ENCODE measurements at places on chromosomes 11 and 22.
A peak's percentile ranks its signal among the peaks of the same experiment; 100 is the strongest.

DNA sequence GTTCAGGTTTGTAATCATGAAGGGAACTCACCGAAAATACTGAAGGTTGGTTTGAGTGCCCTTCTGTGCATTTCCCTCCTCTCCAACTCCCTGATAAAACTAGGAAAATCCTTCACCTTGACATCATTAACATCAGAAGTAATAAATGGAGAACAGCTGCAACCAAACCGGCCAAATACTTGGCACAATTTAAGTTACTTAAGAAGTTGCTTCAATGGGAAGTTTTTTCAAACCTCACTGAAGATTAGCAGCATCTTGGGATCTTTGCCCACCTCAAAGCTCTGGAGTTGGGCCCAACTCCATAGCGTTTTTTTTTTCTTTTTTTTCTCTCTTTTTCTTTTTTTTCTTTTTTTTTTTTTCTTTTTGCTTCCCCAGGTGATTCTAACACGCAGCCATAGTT lies 784.8 kb downstream of the KCNA4 start:
- DNase-seq = no peak

DNA sequence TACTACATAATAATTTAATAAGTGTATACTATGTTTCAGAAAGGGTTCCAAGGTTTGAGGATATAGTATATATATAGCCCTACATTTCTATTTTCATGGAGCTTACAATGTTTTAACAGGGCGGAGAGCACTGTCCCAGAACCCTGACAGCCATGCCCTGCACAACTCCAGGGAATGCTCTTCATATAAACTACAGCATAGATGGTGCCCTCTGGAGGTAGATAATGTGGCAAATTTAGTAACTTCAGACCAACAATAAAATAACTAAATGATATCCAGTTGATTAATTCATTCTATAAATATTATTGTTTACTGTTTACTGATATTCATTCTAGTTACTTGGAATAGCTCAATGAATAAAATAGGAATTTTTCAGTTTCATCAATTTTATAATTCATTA lies 693.7 kb upstream of the CCDC179 start:
- DNase-seq = no peak

DNA sequence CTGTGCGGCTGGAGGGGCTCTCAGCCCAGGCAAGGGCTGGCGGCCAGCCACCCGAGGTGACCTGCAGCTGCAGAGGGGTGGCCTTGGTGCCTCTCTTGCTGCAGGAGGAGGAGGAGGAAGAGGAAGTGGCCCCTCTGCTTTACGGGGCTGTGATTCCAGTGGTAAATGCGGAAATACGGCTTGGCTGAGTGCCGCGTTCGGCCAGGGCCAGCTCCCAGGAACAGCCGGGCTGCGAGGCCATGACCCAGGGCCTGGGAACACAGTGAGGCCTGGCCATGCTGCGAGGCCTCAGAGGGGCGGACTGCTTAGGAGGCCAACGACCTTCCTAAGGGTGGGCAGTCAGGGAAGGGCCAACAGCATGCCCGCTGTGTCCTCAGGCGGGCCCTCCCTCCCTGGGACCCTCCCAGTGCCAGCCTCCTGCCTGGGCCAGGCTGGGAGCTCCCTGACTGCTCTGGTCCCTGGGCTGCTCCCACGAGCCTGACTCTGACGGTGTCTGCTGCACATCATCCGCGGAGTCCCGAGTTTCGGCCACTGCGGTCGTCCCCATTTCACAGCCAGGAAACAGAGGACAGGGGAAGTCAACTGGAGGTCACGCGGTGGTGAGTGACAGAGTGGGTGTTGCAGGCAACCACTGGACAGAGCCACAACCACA lies 20.8 kb upstream of the PPARA start:
- peak; percentile 37 for DNase-seq

GRCh38 chr22:37940698-37941376 lies 12.6 kb downstream of the C22orf23 start:
- DNase-seq = peak; percentile 93

DNA sequence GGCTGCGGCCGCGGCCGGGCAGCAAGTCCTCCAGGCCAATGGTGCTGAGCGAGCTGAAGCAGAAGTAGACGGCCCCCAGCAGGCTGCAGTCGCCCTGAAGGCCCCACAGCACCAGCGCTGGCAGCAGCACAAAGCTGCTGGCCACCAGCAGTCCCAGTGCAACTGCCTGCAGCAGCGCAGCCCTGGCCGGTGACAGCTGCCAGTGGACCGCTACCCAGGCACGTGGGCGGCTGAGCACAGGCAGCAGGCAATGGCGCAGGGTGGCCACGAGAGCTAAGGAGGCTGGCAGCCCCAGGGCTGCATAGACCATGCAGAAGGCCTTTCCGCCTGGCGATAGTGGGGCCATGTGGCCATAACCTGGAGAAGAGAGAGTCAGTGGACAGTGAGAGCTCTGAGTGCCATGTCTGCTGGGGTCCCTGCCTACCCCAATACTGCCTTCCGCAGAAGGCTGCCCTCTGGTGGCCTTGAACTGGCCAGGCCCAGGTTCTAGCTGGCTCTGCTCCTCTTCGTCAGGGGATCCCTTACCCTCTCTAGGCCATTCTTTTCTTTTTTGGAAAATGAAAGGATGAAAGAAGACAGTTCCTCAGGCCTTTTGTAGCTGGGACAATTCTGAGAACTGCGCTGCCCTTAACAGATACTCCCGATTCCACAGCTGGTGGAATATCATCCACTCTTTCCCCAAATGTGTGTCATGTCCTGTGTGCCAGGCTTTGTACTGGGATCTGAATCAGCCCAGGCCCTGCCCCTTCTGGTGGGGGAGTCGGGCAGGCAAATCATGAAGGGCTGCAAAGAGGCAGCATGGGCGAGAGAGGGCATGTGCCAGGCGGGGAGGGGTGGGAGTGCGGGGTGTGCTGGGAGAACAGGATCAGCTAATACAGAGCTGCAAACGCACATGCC lies 1.8 kb downstream of the KCNK7 start:
- DNase-seq = peak; percentile 37

GRCh38 chr11:66749091-66749490 lies 20.1 kb upstream of the SPTBN2 start:
- DNase-seq = no peak

DNA sequence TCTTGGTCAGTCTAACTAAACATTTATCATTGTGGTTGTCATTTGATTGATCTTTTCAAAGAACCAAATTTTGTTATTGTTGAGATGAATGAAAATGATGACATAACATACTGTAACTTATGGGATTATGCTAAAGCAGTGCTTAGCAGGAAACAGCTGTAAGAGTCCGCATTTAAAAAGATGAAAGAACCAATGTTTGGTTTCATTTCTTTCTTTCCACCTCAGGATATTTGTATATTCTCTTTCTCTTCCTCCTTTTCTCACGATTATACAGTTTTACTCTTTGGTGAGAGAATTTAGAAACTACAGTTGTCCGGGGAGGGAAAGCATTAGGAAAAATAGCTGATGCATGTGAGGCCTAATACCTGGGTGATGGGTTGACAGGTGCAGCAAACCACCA lies 23.1 kb downstream of the PIH1D2 start:
- DNase-seq = no peak

GRCh38 chr22:38733724-38734381 lies 21.9 kb downstream of the SUN2 start:
- DNase-seq = no peak

- DNase-seq = peak; percentile 24
Observed at GRCh38 chr11:114109206-114110090, 49.9 kb downstream of the ZBTB16 start.

DNA sequence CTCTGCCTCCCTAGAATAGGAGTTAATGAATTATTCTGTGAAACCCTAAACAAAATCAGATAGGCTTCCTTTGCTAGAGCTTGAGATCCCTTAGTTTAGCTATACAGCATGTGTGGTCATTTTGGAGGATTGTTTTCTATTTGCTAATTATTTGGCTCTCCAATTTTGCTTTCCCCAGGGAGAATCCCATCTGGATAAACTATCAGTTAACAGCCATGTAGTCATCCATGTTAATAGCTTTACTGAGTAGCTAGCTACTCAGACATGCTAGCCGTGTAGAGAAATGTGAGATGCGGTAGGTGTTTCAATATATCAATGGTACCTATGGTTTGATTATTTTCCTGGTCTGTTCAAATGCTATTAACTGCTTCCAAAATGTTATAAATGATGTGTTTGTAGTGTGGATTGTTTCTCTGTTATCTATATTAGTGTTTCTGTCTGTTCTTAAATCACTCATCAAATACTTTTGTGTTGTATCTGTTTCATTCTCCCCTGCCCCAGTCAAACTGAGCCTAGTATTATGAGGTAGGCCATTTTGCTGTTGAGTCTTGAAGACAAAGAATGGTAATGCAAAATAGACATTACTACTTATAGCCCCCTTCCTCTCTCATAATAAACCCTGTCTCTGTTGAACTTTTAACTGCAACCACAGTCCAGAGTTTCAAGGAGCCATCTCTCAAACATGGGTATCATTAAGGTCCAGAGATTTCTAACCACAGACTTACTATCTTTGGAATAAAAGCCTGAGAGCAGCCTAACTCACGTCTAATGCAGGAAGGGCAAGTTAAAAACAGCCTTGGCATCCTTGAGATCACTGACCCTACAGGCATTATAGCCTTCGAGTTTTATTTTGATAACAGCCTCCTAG lies 56.1 kb upstream of the GRAMD1B start:
- DNase-seq = no peak

- peak; percentile 5 for DNase-seq
Observed at GRCh38 chr11:3109921-3110706, 52.9 kb upstream of the CARS1 start.

GRCh38 chr11:76190376-76190775 lies 15.9 kb downstream of the WNT11 start:
- no peak for DNase-seq

- no peak for DNase-seq
Observed at GRCh38 chr11:122156940-122157382, 40.9 kb upstream of the BLID start.

- no peak for DNase-seq
Observed at GRCh38 chr11:128574576-128575011, 12.8 kb downstream of the ETS1 start.

GRCh38 chr22:24706732-24707469 lies 67.6 kb downstream of the PIWIL3 start:
- DNase-seq = no peak

GRCh38 chr11:76026281-76026680 lies 180.0 kb downstream of the WNT11 start:
- DNase-seq = no peak

DNA sequence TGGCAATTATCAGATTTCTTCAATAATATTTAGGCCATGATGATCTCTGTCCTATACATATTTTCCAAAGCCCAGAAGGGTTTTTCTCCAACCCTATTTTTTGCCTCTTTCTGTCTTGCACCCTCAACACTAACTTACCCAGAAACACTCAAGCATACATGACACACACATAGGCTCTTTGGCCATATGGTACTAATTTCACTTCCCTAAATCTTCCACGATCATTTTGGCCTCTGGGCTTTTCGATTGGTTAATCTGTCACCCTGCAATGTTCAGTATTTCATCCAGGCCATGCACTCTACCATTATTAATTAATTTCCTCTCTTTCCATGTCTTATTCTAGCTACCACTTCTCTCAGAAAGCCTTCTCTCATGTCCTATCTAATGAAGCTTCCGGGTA lies 59.8 kb downstream of the LUZP2 start:
- DNase-seq = no peak

DNA sequence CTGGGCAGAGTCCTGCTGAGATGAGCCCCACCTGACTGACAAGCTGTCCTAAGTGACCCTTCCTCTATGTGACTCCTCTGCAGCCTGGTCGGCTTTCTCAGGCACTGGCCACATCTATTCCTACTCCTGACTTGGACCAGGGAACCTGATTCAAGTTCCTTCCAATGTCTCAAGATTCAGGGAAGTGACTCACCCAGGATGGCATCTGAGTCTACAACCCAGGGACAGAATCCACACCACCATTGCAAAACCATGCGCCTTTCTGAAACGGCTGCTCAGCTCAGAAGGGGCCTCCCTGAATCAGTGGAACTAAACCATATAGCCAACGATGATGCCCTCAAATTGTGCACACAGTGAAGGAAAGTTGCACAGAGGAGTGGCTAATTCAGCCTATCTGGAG lies 63.9 kb upstream of the CSNK2A3 start:
- peak; percentile 61 for DNase-seq

DNA sequence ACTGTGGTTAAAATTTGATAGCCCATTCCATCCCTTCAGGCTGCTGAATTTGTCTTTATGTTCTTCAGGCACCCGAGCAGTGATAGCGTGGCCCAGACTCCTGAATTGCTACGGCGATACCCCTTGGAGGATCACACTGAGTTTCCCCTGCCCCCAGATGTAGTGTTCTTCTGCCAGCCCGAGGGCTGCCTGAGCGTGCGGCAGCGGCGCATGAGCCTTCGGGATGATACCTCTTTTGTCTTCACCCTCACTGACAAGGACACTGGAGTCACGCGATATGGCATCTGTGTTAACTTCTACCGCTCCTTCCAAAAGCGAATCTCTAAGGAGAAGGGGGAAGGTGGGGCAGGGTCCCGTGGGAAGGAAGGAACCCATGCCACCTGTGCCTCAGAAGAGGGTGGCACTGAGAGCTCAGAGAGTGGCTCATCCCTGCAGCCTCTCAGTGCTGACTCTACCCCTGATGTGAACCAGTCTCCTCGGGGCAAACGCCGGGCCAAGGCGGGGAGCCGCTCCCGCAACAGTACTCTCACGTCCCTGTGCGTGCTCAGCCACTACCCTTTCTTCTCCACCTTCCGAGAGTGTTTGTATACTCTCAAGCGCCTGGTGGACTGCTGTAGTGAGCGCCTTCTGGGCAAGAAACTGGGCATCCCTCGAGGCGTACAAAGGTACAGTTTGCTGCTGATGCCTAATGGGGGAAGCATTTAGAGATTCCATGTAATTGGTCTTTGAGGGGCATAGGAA lies 4.7 kb downstream of the MADD start:
- DNase-seq = no peak

DNA sequence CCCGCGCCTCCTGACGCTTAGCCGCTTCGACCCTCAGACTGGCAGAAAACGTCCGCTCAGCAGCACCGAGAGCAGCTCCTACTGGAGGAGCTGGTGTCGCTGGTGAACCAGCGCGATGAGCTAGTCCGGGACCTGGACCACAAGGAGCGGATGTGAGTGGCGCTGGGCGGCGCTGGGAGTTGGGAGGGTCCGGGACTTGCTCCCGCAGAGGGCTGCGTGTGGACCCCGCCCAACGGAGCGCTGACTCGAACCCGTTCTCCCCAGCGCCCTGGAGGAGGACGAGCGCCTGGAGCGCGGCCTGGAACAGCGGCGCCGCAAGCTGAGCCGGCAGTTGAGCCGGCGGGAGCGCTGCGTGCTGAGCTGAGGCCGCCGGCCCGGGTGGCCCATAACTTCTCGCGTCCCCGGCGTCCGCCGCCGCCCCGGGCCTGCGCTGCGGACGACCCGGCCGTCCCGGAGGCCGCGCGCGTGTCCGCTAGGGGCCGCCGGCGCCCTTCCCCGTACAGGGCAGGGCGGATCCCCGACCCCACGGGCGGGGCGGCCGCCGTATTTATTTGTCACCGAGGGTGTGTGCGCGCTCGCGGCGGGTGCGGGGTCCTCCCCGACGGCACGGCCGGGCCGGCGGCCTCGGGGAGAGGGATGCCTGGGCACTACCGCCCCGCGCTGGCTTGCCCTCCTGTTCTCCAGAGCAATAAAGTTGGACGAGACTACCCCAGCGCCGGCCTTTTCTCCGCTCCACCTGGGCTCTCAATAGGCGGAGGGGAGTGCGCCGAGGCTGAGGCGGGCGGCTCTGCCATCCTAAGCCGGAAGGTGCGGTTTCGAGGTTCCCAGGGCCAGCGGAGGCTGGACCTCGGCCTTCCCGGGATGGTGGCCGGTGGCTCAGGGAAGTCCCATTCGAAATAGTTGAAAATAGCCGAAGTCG lies 3.4 kb downstream of the KCNK7 start:
- DNase-seq = no peak

GRCh38 chr11:69040581-69041260 lies 8.0 kb upstream of the TPCN2 start:
- DNase-seq = no peak

All from Kasumi-1 (cell line).